ENCODE measurements at places on chromosomes 16 and 17.

- no peak for DNase-seq
These were observed 135.4 kb downstream of the CLEC16A start for GRCh38 chr16:11079652-11080187.

GRCh38 chr16:70678898-70679670 is 6.8 kb downstream of the MTSS2 start:
- no peak for DNase-seq

- DNase-seq, result no peak
These were observed 36.1 kb upstream of the CBFA2T3 start for GRCh38 chr16:89013111-89013510.

DNA sequence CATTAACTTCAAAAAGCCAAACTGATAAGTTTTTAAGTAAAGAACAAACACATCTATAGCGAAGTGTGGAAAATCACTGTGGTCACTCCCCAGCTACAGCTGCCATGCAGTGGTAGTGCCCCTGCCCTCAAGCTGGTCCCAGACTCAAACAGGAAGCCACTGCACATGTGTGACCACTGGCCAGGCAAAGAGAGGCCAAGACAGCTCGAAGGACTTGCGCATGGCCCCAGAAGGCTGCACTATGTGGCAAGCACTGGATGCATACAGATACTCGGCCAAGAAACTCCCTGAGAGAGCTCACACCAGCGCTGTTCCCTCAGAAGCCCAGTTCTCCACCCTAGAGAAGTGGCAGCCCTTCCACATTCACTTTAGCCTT is 82.4 kb downstream of the ANKRD11 start:
- DNase-seq, result no peak

DNA sequence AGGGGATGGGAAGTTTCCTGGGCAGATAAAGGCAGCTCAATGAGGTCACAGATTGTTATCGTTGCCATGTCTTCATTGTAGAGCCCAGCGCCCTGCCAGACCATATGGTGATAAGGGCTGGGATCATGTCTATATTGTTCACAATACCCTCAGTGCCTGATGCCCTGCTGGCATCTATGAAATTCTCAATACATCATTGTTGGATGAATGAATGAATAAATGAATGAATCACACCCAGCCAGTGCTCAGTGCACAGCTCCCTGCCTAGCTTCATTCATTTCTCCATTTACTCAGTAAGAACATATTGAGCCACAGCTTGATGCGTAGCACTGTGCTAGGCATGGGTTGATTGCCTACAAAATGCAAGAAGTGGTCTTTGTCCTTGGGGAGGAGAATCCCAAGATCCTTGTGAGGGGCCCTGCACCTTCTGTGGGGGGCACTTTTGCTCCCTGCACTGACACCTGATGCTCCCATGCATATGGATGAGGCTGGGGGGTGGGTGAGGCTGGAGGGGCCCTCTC is 29.7 kb downstream of the MRC2 start:
- DNase-seq, result no peak

- no peak for DNase-seq
These were observed 26.3 kb downstream of the FOXL1 start for GRCh38 chr16:86604436-86605193.

GRCh38 chr16:62657116-62657515 is 620.9 kb upstream of the CDH8 start:
- no peak for DNase-seq

DNA sequence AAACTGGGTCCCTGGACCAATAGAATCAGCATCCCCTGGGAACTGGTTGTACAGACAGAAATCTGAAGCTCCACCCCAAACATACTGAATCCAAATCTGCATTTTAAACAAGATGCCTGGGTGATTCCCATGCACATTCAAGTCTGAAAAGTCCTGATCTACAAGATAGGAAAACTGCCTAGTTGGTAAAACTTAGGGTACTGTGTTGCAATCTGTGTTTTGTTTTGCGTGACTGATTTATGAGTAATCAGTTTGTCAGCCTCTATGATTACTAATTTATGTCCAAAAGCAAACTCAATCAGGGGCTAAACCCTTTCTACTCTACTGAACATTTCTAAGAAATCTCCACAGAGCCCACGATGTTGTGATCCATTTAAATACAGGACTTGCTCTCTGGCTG is 103.8 kb downstream of the YPEL2 start:
- DNase-seq, result peak; percentile 9

- DNase-seq, result no peak
These were observed 186.6 kb upstream of the ZFHX3 start for GRCh38 chr16:73234496-73234895.

DNA sequence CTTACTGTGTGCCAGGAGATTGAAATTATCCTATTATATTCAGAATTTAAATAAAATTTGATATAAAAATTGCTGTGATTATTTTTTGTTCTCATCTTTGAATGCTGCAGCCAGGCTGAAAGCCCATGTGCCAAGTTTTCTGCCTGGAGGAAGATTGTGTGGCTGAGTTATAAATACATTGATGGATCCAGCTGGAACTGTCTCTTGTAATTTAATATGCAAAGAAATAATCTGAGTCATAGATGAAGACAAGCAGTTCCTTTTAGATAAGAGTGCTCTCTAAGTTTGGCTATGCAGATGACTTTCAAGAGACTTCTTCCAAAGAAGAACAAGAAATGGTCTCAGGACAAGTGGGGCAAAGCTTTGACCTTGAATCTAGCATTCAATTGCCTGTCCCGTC is 871.0 kb downstream of the CDH11 start:
- DNase-seq, result no peak

DNA sequence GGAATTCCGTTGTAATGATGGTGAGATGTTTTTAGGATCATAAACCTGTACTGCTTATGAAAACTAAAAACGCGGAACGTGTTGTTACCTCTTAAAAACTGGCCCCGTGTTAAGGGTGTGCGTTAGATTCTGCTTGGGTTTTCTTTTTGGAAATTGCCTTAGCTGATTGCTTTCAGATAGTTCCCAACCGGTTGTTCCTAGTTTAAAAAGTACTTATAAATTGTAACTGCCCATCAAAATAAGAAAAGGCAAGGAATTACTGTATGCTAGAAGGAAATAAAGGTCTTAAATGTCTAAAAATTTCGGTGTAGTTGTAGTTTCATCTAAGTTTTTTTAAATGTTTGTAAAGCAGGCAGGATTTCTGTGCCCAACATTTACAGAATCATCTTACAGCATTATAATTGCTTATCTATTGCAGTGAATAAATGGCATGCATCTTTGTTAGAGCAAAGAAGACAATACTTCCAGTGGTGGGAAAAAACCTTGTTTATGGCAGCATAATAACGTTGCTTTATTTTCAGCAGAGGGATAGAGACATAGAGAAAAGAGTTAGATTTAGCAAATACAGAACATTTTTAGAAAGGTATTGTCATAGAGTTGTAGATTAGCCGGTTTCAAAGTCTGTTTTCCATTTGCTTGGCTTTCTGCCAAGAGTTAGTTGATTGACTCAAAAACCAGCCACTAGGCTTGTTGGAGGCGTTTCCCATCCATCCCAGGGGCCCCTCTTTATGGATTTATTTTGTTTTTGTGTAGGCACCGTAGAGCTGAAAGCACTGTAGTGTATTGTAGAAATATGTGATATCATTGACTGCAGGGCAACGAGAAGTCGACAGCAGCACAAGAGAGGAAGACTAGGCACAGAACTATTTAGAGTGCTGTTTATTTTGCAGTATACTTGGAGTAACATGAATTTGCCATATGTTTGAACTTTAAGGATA is 1.7 kb downstream of the PPM1D start:
- peak; percentile 72 for DNase-seq

DNA sequence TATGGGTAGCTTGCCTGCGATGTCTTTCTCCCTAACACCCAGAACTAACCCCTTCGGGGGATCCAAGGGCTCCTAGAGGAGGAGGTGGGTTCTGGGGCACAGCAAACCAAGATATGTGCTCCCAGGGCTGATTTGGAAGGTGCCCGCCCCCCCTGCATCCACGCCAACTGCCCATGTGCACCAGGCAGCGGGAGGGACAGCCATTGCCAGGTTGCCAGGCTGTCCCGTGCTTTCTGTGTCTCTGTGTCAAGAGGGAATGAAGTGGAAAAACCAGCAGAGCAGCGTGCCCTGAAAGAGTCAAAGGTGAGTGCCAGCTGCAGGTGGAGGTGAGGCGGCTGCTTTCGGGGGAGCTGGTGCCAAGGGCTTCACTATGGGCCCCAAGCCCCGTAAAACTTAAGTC is 6.4 kb downstream of the TEKT5 start:
- DNase-seq, result no peak

GRCh38 chr16:20040011-20040410 is 33.7 kb downstream of the GPR139 start:
- DNase-seq, result no peak

DNA sequence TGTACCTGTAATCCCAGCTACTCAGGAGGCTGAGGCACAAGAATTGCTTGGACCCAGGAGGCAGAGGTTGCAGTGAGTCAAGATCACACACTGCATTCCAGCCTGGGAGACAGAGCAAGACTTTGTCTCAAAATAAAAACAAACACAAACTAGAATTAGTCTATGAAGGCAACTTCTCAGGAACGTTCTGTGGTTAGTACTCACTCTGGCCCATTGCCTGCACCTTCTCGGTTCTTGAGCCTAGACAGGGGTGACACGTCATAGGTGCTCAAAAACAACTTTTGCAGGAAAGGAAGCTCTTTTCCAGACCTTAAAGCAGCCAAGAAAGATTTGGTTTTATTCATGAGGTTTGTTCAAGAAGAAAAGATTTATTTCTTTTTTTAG is 22.3 kb upstream of the CNOT1 start:
- no peak for DNase-seq

DNA sequence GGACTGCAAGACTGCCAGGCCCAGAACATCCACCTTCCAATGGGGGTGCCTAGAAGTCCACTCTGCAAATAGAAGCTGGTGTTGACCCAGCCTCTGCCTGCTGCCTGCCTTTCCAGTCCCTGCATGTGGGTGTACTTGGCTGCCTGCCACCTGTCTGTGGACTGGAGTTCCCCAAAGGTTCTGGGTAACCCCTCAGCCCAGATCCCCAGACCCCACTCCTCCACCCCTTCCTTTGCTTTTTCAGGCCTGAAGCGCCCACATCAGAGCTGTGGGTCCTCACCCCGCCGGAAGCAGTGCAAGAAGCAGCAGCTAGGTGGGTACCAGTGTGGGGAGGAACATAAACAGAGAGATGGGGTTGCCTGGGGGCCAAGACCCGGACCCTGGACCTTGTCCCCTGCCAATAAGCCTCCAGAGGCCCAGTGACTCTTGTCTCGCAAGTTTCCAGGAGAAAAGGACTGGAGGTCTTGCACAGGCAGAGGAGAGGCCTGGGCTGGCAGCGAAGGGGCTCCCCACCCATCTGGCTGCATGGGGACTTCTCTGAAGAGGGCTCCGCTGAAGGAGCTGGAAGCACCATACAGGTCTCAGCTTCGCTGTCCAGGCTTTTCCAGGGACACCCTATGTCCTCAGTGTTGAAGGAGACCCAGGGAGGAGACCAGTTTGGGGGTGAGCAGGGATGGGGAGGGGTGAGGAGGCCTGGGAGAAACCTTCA is 34.3 kb downstream of the NLRC5 start:
- DNase-seq, result no peak

GRCh38 chr17:27384261-27384701 is 72.0 kb upstream of the KSR1 start:
- DNase-seq, result no peak

DNA sequence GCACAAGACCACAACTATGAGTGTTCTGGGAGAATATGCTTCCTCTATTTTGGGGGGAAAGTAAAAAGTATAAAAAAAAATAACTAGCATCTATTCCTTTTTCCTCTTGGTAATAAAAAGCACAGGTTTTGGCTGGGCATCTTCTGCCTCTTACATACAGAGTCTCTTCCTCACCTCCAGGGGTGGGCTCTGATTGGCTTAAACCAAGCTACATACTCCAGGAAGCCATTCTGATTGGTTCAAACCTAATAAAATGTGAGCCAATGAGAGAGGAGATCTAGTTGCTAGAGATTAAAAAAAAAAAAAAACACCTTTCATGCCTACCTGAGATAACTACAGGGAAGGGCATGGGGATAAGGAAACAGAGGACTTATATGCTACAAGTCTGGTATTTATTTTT is 365.9 kb upstream of the ERCC4 start:
- no peak for DNase-seq

DNA sequence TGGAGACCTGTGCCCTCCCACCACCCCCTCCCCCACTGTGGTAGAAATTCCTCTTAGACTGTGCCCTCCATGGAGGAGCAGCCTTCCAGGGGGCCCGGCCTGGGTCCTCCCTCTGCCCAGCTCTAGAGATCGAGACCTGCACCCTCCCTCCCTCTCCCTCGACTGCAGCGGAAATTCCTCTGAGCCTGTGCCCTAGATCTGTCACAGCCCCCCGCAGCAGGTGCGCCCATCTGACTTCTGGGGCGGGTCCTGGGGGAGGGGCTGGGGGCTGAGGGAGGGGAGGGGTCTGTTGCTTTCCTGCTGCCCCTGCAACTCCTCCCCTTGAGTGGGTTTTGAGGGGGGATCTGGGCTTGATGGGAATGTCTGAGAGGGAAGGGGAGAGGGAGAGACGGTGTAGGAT is 177.8 kb upstream of the GSE1 start:
- DNase-seq, result no peak

GRCh38 chr17:82226146-82226808 is 2.6 kb upstream of the SLC16A3 start:
- DNase-seq, result no peak

DNA sequence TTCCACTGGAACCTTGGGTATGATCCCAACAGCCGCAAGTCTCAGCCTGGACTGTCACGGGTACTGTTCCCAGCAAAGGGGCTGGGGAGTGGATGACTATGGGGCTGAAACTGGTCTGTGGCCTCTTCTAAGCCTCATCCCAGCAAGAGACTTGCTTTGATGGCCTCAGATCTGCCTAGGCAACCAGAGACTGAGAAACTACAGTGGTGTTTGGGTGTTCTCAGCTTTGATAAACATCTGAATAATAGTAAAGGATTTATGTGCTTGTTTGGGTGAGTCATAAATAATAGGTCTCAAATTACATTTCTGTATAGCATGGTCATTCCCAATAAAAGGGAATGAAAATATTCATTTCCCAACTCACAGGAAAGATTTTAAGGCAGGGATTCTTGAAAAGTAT is 30.2 kb upstream of the ULK2 start:
- no peak for DNase-seq

GRCh38 chr16:89026121-89026612 is 49.2 kb upstream of the CBFA2T3 start:
- no peak for DNase-seq

DNA sequence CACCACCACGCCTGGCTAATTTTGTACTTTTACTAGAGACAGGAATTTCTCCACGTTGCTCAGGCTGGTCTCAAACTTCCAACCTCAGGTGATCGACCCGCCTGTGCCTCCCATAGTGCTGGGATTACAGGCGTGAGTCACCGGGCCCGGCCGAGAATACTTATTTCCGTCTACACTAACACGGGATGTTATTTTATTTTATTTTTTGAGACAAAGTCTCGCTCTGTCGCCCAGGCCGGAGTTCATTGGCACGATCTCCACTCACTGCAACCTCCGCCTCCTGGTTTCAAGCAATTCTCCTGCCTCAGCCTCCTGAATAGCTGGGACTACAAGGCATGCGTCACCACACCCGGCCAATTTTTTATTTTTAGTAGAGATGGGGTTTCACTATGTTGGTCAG is 9.5 kb upstream of the PDXDC1 start:
- no peak for DNase-seq

DNA sequence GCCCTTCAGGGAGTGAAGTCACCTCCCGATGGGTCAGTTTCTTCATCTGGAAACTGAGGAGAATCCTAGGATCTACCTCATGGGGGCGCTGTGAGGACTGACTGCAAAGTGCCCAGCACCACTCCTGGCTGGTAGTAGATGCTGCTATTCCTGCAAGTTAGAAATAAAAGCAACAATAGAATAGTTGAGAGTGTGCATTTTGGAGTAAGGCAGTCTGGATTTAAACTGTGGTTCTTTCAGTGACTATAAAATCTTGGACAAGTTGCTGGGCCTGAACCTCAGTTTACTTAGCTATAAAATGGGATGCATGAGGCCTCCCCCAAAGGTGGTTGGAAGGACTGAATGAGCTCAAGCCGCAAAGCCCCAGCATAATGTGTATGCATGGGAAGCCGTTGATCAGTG is 70.6 kb downstream of the CYB5B start:
- peak; percentile 33 for DNase-seq

Measured in AML-193 (cell line).